ENCODE measurements at places on chromosomes 7 and 10. TPM values are rescaled to one million over a fixed set of nuclear protein-coding genes. Genes with fewer than 3 reads are reported as not detected.

DNA sequence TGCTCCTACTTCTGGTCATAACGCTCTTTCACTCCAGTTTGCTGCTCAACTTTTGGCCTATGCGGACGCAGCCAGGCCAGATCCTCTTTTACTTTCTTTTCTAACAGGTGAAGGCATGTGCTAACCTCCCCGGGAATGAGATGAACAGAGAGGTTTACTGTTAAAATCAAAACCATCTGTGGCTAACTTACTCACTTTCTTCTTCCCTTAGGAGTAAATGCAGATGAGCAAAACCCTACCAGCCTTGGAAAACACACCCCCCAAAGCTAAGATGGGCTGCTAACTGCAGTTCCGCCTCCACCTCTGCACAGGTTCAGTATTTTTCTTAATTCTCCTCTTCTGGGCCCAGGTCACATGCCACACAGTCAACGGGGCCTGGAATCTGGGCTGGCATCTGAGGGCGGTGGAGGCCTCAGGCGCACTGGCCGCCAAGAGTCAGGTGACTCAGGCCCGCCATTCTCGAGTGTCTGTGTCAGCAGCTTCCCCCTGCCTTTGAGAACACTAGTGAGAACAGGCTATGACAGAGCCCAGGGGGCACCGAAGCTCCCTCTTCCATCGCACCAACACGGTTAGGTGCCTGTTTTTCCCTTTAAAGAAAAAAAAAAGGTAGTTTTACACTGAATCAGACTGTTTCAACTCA lies 11.1 kb downstream of the FAM53B start:
- peak; percentile 44 for DNase-seq

- no peak for DNase-seq
Measured at GRCh38 chr10:26491934-26492333, 53.8 kb downstream of the APBB1IP start.

DNA sequence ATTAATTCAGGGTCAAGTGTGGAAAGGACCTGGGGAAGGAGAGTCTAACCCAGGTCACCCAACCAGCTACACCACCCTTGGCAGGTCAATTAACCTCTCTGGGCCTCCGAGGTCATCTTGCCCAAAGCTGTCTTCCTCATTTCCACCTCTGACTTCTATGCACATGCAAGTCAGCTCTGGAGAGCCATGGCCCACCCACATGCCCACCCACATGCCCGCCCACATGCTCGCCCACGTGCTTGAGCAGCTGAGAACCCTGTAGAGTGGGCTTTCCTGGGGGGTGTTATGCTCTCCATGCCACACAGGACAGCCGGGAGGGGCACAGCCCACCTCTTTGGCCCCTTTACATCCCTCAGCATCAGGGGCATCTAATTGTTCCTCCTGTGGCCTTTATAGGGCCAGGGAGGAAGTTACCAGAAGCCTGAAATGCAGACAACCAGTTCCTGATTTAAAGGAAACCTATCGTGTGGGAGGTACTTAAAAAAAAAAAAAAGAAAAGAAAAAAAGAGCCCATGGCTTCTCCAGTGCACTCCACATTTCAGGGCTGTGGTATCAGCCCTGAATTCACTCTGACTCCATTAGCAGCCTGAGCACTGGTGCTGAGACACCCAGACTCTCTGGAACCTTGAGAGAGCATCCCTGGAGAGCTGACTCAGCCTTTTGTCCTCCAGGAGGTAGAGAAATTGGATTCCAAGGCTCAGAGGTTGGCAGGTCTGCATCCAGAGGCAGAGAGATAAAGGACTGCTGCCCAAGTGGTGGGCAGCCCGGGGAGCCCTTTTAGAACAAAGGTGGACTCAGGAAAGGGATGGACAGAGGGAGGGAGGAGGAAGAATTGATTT lies 176.2 kb upstream of the ZMIZ1 start:
- no peak for DNase-seq

GRCh38 chr10:64586934-64587503 lies 1065.8 kb downstream of the REEP3 start:
- DNase-seq: no peak

The ZNF212 gene
- total RNA-seq: 8.7 TPM

Measured in astrocyte (in vitro differentiated cells and primary cell).